ENCODE measurements at places on chromosomes 1 and 21. TPM values are rescaled to one million over a fixed set of nuclear protein-coding genes. Genes with fewer than 3 reads are reported as not detected.

DNA sequence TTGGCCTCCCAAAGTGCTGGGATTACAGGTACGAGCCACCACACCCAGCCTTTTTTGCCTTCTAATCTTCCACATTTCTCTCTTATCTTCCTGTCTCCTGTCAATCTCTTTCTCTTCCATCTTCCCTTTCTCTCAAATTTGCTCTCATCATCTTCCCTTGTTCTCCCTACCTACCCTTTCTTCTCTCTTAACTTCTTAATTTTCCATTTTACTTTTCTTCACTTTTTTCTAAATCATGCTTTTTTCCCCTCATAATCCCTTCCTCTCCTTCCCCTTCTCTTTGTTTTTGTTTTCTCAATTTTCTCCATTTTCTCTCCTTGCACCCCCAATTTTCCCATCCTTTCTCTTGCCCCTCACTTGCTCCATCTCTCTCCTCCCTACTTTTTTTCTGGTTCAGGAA, 545.7 kb downstream of the OMA1 start:
- DNase-seq = no peak

DNA sequence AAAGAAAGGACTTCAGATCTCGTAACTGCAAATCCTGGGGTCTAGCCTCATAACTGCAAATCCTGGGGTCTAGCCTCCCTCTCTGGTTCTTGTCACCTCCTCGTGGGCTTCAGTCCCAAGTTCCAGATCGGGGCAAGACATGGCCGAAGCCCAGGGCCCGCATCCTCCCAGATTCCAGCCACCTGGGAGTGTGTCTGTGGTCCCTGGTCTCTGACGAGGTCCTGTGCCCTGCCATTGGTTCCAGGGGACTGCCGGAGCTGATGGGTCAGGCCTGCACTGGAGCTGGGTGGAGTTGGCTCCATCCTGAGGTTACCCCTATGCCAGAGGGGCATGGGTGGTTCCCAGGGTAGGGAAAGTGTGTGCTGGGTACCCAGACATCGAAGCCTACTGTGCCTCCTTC, 17.7 kb upstream of the C1orf174 start:
- no peak for DNase-seq

DNA sequence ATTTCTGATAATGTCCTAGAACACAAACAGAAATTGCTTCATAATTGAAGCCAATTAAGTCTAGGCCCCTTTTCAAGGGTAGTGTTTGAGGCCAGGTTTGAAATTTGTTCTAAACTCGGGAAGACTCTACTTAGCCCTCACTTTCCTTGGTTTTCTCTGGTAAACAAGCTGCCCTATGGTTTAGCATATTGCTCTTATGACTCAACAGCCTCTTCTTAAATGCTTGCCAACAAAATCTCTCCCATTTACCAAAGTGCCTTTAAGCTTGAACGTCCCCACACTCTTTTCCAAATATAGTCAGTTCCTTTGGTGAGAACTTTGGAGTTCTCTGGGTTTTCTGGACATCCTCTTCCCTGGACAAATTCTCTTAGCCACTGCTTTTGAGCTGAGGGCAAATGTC, 5.8 kb upstream of the LCE6A start:
- no peak for DNase-seq

SLC35F3 gene
- 0.53 TPM for polyA plus RNA-seq

GRCh38 chr1:22234476-22235030, 91.7 kb upstream of the WNT4 start:
- no peak for DNase-seq

DNA sequence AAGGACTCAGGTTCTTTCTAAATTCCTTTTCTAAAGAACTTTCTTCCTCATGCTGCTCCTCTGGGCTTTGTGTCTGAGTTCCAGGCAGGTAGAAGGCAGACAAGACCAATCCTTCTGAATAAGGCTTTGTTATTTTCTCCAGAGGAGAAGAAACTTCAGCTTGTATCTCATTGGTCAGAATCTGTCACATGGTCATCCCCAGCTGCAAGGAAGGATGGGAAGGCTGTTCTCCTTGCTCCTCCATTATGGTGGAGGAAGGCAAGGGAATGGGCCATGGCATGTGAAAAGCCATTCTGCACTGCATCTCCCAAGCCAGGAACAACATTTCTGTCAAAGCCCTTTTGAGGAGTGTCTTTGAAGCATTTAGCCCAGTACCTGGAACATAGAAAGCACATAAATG, 50.6 kb upstream of the NTPCR start:
- DNase-seq = no peak

PPFIA4 gene
- 62.1 TPM for polyA plus RNA-seq

GRCh38 chr1:77375990-77376389, 94.2 kb downstream of the AK5 start:
- DNase-seq = no peak

GRCh38 chr1:52913537-52913936, 8.0 kb downstream of the ECHDC2 start:
- no peak for DNase-seq

DNA sequence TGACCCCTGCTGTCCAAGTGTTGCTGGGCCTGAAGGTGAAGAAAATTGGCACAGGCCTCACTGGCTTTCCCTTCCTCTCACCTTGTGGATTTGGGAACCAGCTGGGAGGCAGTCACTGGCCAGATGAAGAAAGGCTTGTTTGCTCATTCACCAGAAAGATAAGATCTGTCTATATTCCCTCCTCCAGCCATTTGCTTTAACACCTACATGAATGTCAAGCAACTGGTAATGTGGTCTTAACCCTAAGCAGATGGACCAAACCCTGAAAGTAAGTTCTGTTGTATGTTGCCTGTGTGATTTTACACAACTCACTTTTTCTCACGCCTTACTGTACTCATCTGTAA, 10.3 kb upstream of the SRRM1 start:
- no peak for DNase-seq

MGST3 gene
- polyA plus RNA-seq = 166 TPM

FAM76A gene
- polyA plus RNA-seq = 20.0 TPM

CLDN19 gene
- polyA plus RNA-seq = 0.34 TPM

DNA sequence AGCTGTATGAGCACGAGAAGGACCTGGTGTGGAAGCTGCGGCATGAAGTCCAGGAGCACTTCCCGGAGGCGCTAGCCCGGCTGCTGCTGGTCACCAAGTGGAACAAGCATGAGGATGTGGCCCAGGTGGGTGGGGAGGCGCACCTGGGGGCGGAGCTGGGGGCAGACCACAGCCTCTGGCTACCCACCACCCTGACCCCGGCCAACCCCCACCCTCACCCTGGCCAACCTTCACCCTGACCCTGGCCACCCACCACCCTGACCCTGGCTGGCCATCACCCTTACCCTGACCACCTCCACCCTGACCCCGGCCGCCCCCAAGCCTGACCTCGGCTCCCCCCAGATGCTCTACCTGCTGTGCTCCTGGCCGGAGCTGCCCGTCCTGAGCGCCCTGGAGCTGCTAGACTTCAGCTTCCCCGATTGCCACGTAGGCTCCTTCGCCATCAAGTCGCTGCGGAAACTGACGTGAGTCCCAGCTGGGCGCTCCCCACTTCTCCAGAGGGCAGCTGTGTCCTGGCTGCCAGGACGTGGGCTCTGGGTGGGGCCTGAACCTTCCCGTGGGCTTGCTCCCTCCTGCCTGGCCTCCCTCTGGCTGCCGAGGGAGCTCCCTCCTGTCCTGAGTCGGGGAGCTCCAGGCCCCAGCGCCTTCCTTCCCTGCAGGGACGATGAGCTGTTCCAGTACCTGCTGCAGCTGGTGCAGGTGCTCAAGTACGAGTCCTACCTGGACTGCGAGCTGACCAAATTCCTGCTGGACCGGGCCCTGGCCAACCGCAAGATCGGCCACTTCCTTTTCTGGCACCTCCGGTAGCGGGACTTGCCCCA, 69.5 kb downstream of the PIK3CD start:
- no peak for DNase-seq

ETV3L gene
- polyA plus RNA-seq = not detected

- DNase-seq = no peak
Observed at GRCh38 chr1:203217668-203218067, 11.8 kb downstream of the CHIT1 start.

DNA sequence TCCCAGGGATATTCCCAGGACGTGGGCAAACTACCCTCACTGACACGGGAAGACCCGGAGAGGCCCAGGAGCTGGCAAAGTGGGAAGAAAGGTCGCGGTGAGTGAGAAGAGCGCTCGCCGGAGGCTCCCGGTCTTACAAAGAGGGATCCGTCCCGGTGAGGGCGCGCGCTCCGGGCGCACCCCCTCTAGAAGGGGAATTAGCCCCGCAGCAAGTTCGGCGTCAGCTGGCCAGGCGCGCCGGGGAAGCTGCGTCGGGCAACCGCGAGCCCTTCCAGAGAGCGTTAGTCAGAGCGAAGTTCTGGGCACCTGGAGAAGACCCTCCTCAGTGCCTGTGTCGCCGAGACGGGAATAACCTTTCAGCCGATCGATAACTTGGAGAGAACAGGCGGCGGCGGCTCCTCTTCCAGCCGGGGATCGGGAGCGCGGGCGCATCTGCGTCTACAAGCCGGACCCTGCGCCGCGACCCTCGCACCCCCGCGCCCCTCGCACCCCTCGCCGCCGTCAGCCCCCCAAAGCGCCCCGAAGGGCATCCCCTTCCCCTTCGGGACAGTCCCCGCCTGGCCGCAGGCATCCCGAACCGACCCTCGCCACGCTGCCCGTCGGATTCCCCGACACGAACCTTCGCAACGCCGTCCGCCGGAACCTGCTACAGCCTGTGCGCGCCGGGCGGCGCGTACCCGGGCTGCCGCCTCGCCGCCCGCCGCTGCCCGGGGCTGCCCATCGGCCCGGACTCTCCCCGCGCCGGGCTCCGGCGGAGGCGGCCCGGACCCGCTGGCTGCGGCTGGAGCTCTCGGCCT, 485 bp downstream of the SIPA1L2 start:
- no peak for DNase-seq

ITGB2 gene
- 11.2 TPM for polyA plus RNA-seq

CCDC17 gene
- 1.4 TPM for polyA plus RNA-seq

FMO1 gene
- 3.8 TPM for polyA plus RNA-seq

DNA sequence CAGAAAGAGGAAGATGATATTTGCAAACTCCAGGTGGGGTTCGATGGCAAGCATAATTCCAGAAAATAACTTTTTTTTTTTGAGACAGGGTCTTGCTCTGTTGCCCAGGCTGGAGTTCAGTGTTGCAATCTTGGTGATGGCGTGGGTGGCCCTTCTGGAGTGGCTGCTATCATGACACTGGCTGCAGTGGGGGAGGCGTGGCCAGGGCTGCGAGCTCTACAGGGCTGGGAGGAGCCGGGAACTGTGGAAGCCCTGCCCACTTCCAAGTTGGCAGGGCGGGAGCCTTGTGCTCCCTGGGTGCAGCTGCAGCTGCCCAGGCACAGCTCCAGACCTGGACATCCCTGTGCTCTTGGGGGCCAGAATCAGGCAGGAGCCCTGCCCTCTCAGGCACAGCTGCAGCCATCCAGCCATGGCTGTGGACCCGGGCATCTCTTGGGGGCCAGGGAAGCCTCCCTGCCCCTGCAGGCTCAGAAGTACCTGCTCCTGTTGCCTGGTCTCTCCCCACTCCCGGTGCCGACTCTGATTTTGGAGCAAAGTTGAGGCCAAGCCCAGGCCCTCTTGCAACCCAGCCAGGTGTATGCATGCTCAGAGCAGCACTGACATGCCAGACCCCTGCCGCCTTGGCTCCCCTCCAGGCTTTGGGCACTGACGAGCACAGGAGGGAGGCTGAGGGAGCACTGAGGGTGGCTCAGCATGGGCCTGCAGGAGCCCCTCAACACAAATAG, 7.2 kb upstream of the BCL10 start:
- DNase-seq = no peak

OR10J1 gene
- polyA plus RNA-seq = not detected

TMIGD3 gene
- polyA plus RNA-seq = 0.24 TPM

DNA sequence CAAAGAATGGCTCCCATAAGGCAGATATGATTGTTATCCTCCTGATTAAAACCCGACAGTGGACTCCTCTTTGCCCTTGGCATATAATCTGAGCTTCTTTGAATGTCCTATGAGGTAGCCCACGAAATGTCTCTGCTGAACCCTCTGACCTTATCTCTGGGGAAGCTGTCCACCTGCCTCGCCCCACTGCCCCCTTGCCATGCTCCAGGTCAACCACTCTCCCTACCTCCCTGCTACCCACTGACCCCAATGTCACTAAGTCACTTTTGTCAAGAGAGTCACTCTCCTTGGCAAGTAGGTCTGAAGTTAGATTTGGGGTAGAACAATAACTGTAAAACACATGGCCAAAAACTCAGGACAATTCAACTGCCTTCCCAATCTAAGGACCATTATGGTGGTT, 54.5 kb downstream of the UTP25 start:
- DNase-seq = no peak
